ENCODE measurements at places on chromosomes 7 and 10. TPM values are rescaled to one million over a fixed set of nuclear protein-coding genes. Genes with fewer than 3 reads are reported as not detected.

DNA sequence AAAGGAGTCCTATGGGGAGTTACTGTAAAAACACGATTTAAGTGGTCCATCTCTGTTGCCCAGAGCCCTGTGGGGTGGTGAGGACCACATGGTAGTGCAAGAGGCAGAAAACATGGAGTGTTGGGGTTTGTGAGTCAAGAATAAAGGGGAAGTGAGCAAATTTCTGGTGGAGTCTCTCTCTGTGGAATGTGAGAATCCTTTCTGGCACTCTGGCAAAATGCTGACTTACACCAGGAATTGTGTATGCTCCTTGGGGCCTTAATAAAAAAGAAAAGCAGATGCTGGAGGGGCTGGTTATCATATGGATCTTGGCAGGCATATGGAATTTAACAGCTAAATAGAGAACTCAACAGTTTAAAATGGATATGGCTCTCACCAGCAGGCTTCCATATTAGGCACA, 486.0 kb downstream of the TNS3 start:
- H3K27me3 ChIP-seq = no peaks in the 10 kb centered on the region
- H3K4me1 ChIP-seq = no peaks in the 10 kb centered on the region
- H3K27ac ChIP-seq = no peak overlapping the region
- no peaks in the 10 kb centered on the region for H3K36me3 ChIP-seq
- no peak overlapping the region for H3K4me3 ChIP-seq

Gene UBE3C
- total RNA-seq = 82.7 TPM

DNA sequence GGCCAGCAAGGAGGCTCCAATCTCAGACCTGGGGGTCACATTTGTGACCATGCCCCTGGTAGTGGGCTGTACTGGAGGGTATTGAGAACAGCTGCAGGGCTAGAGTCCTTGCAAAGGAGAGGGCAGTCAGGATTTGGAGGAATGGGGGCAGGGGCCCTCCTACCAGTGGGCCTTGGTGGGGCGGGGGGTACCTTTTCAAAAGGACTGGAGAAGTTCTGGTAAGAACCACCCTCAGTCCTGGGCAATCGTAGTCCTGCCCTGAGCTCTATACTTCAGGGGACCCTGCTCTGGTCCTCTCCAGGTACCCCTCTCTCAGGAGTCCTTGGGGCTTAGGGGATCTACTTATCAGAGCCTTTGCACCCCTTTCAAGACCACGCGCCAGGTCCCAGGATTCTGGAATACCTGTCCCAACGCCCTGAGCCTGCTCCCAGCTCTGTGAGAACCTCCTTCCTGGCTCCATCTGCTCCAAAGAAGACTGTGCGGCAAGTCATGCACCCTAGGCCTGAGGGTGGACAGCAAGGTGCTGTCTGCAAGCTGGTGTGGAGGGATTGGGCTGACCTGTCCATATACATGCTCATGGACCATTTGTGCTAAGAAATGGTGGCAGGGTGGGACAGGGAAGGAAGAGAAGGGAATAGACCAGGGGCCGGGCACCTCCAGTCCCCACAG, 134.1 kb upstream of the EEPD1 start:
- H3K27me3 ChIP-seq = no peaks in the 10 kb centered on the region
- no peak overlapping the region for H3K4me3 ChIP-seq
- no peak for DNase-seq

Gene EFCAB10
- total RNA-seq = not detected

DNA sequence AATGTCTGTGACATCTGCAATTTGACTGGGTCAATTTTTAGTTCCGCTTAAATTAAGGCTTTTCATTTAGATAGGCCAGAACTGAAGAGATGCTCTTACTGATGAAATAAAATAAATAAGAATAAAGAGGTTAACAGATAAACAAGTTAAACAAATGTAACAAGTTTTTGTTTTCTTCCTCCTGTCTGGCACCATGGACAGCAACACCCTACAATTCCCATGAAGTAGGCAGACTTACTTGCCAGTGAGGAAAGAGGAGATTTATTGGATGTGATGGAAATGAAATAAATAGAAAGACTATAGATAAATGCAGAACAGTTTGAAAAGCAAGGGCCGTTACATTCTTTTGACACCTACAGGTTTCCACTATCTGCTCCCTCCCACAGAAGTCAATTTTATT, 118.5 kb downstream of the AMPH start:
- no peak for DNase-seq
- no peaks in the 10 kb centered on the region for H3K27me3 ChIP-seq
- H3K36me3 ChIP-seq = no peaks in the 10 kb centered on the region
- H3K4me3 ChIP-seq = no peak overlapping the region

- H3K4me1 ChIP-seq = no peaks in the 10 kb centered on the region
- H3K4me3 ChIP-seq = no peak overlapping the region
- no peak for DNase-seq
- no peaks in the 10 kb centered on the region for H3K27me3 ChIP-seq
Measured at GRCh38 chr7:29890251-29890650, 83.9 kb downstream of the WIPF3 start.

DNA sequence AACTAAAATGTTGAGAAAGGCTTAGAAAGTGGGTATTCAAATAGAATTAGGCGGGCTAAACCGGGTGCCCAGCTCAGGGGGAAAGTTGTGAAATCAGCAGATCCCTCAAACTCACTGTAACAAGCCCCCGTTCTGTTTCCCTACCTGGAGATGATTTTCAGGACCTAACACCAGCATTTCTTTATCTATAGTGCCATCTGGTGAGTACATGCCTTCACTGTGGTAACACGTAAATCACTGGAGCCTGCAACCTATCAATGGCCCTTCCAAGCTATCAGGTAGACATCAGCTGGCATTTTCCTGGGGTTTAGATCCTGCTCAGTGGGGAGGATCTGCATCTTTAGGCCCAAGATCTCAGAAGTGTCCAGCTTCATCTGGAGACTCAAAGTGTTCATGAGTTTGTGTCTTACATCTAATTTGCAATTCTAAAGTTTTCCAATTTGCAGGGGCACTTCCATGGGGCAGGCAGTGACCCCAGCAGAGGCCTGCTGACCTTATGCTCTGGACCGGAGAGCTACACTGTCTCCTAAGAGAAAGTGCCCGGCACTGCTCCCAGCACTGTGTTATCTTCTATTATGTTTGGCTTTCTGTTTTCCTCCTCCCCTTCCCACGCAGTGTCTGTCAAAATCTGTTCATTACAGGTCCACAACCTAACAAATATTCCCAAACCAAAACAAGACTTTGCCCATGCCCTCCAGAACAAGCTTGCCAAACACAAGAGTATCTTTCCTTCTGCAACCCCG, 132.5 kb downstream of the LSM5 start:
- no peak overlapping the region for H3K4me3 ChIP-seq
- H3K27me3 ChIP-seq = no peaks in the 10 kb centered on the region
- no peaks in the 10 kb centered on the region for H3K4me1 ChIP-seq
- no peaks in the 10 kb centered on the region for H3K36me3 ChIP-seq

DNA sequence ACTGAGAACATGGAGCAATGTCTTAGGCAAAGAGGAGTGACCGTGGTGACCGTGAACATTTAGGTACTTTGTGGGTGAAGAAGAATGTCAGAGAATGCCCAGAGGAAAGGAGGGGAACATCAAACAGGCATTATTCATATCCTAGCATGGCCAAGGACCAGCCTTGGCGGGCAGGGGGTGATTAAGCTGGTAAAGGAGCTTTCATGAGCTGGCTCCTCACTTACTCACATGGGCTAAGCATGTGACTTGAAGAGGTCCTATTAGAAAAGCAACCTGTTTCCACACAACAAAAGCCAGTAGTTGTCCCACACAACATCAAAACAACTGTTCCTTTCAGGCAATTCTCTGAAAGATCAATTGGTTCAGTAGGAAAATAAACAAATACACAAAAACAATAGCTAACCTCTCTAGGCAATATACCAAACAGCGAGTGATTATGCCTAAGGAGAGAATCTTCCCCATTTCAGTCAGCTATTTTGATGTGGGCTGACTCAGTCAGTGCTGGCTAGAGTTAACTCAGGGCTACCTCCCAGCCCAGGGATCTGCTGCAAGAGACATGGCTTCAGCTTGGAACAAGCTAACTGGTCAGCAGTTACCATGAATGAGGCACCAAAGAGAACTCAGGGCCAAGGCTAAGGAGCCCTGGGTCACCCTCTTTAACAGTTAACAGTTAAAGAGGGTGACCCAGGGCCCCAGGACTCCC, 283.5 kb downstream of the ARHGAP12 start:
- H3K27ac ChIP-seq = no peak overlapping the region
- H3K4me3 ChIP-seq = no peak overlapping the region
- DNase-seq = no peak
- H3K27me3 ChIP-seq = no peaks in the 10 kb centered on the region
- H3K36me3 ChIP-seq = no peaks in the 10 kb centered on the region

Gene AEBP1
- 8.4 TPM for total RNA-seq

DNA sequence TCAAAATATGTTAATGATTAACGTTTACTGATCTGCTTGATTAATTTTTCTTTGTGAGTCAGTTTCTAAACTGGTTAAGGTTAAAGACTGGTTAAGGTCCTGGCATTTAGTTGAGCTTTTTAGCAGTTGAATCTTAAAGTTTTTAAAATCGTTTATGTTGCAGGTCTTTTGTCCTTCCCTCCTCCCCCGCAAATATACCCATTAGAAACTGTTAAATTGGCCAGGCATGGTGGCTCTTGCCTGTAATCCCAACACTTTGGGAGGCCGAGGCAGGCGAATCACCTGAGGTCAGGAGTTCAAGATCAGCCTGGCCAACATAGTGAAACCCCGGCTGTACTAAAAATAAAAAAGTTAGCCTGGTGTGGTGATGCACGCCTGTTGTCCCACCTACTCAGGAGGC, 100.9 kb downstream of the PODXL start:
- H3K27me3 ChIP-seq = no peaks in the 10 kb centered on the region
- DNase-seq = no peak
- H3K4me1 ChIP-seq = no peaks in the 10 kb centered on the region
- H3K36me3 ChIP-seq = peaks cover 4% of the 10 kb centered on the region
- H3K4me3 ChIP-seq = no peak overlapping the region

GRCh38 chr10:119120413-119120867, 16.5 kb downstream of the DENND10 start:
- H3K4me3 ChIP-seq = no peak overlapping the region
- no peaks in the 10 kb centered on the region for H3K27me3 ChIP-seq
- no peaks in the 10 kb centered on the region for H3K4me1 ChIP-seq
- H3K27ac ChIP-seq = no peak overlapping the region
- peaks cover 4% of the 10 kb centered on the region for H3K36me3 ChIP-seq
- DNase-seq = no peak

DNA sequence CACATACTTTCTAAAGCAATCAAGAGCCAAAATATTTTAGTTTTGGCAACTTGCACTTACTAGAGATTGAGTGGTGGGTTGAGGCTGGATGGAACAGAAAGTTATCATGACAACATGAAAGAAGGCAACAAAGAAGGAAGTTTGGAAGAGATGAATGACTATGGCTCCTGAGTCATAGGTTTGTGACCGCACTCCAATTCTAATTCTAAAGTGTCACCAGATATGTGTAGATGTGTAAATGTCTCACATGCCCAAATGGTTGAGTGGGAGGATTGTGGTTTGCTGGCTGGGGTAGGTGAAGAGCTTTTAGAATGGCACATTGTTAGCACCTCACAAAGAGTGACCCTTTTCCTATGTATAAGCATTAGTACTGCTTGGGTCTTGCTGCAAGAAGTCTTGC, 20.2 kb downstream of the TAS2R16 start:
- no peaks in the 10 kb centered on the region for H3K4me1 ChIP-seq
- no peak overlapping the region for H3K27ac ChIP-seq
- DNase-seq = no peak
- H3K36me3 ChIP-seq = no peaks in the 10 kb centered on the region
- H3K27me3 ChIP-seq = no peaks in the 10 kb centered on the region
- H3K4me3 ChIP-seq = no peak overlapping the region

DNA sequence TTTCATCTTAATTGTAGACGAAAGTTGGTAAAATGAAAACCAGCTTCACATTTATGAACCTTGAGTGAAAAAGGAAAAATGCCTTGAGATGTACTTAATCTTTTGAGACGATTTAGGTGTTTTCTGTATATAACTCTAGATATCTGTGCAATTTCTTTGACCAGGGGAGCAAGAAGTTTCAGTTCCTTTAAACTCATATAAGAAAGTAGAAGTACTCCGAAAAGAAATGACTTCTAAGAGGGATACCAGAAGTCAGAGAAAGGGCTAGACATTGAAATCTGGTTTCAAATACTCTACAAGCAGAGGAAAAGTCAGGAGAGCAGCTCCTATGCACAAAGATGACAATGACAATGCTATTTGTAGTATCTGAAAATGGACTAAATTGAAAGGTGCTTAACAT, 303.7 kb downstream of the BAMBI start:
- no peak for DNase-seq
- H3K27ac ChIP-seq = no peak overlapping the region
- no peaks in the 10 kb centered on the region for H3K4me1 ChIP-seq
- no peaks in the 10 kb centered on the region for H3K36me3 ChIP-seq

DNA sequence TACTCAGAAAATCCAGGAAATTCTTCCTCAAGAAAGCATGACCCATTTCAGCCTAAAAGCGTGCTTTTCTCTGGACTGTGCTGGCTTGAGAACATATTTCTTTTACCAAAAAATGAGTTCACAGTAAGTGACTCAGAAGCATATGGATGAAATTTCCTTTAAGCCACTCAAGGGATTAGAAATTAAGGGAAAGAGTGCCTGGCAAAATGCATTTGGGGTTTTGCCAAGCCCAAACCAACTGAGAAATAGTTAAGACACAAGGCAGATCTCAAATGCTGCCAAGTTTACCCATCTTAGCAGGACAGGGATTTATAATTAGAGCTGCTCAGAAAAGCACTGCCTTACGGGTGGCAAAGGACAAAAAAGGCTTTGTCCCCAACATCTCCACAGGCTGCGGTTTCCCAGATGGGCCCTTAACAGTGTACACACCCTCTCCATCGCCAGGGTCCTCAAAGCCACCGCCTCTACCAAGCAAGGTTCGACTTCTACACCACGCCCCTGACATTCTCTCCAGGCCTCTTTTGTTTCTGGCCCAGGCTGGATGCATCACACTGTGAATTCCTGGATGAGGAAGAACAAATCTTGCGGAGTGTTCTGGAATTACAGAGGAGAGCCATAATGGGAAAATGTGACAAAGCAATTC, 30.1 kb upstream of the CDHR3 start:
- no peaks in the 10 kb centered on the region for H3K36me3 ChIP-seq
- H3K4me1 ChIP-seq = no peaks in the 10 kb centered on the region
- H3K27ac ChIP-seq = no peak overlapping the region

DNA sequence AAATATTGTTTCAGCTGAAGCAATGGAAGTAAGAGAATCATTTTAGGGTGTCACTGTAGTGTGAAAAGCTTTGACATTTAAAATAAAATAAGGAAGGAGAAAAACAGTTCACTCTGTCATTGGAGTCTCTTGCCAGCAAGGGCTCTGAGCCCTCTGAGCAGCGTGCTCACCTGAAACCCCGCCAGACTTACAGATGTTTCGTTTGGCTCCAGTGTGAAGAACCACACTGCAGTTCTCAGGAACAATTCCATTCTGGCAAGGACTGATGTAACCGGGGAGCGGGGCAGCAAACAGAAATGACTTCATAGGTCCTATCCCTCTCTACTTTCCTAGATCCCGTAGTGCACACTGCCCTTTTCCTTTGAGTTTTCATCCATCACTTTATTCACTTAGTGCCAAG, 164.3 kb downstream of the CELF2 start:
- peaks cover 78% of the 10 kb centered on the region for H3K4me1 ChIP-seq
- H3K36me3 ChIP-seq = no peaks in the 10 kb centered on the region
- no peak for DNase-seq
- H3K27me3 ChIP-seq = no peaks in the 10 kb centered on the region
- no peak overlapping the region for H3K4me3 ChIP-seq
- no peak overlapping the region for H3K27ac ChIP-seq

GRCh38 chr7:141557360-141557759, 6.2 kb downstream of the AGK start:
- no peak overlapping the region for H3K27ac ChIP-seq
- no peaks in the 10 kb centered on the region for H3K36me3 ChIP-seq
- peaks cover 8% of the 10 kb centered on the region for H3K4me1 ChIP-seq
- H3K27me3 ChIP-seq = no peaks in the 10 kb centered on the region

GRCh38 chr7:94452239-94452638, 57.4 kb upstream of the CASD1 start:
- H3K36me3 ChIP-seq = no peaks in the 10 kb centered on the region
- no peak overlapping the region for H3K27ac ChIP-seq
- no peak for DNase-seq
- H3K4me3 ChIP-seq = no peak overlapping the region
